IMR-90 (cell line): ENCODE measurements at places on chromosomes 2 and 18. TPM values are rescaled to one million over a fixed set of nuclear protein-coding genes. Genes with fewer than 3 reads are reported as not detected.

The OTOS gene
- total RNA-seq: not detected in 2 replicates

The FAM237A gene
- total RNA-seq: not detected in 2 replicates

The ALPI gene
- total RNA-seq: not detected in 2 replicates

The EVX2 gene
- total RNA-seq: not detected in 2 replicates

The ACOXL gene
- not detected in 2 replicates for total RNA-seq

The VIT gene
- total RNA-seq: under 0.01 TPM in 1 of 2 replicates, not detected in the other

The CHRND gene
- not detected in 2 replicates for total RNA-seq

The MDH1B gene
- total RNA-seq: 0.54 and 0.56 TPM in 2 replicates

The SERPINB10 gene
- not detected in 2 replicates for total RNA-seq

The CPLX4 gene
- not detected in 2 replicates for total RNA-seq

The GIGYF2 gene
- 52.5 and 66.0 TPM in 2 replicates for total RNA-seq

The PTPRN gene
- 4.4 and 5.2 TPM in 2 replicates for total RNA-seq

The NABP1 gene
- total RNA-seq: 57.7 and 141 TPM in 2 replicates

The FBXO15 gene
- 0.90 and 1.1 TPM in 2 replicates for total RNA-seq

DNA sequence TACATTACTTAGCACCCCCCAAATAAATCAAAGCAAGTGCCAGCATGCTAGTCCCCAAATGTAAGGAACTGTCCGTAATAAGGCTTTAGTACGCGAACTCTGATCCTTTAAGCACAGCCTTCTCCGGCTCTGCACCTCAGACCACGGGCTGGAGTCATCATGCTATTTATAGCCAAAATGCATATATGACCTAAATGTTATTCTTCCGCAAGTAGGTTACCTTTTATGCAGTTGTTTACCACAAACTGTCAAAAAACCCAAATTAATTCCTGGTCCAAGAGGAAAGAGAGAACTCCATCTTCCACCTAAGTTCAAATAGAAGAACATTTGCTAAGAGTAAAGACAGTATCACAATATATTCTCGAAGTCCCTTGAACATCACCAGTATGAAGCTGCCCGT, 42.7 kb downstream of the ZNF516 start:
- peak; percentile 67 for DNase-seq

GRCh38 chr18:12401881-12402280, 5.8 kb upstream of the PRELID3A start:
- no peak for DNase-seq

GRCh38 chr2:65999796-66000195, 435.1 kb upstream of the MEIS1 start:
- DNase-seq: no peak

- no peak for DNase-seq
Observed at GRCh38 chr2:161170958-161171932, 11.0 kb downstream of the TANK start.

- DNase-seq: no peak
Observed at GRCh38 chr18:25141399-25141798, 210.6 kb downstream of the ZNF521 start.

- no peak for DNase-seq
Observed at GRCh38 chr2:194332799-194333490, 1324.1 kb upstream of the SLC39A10 start.

DNA sequence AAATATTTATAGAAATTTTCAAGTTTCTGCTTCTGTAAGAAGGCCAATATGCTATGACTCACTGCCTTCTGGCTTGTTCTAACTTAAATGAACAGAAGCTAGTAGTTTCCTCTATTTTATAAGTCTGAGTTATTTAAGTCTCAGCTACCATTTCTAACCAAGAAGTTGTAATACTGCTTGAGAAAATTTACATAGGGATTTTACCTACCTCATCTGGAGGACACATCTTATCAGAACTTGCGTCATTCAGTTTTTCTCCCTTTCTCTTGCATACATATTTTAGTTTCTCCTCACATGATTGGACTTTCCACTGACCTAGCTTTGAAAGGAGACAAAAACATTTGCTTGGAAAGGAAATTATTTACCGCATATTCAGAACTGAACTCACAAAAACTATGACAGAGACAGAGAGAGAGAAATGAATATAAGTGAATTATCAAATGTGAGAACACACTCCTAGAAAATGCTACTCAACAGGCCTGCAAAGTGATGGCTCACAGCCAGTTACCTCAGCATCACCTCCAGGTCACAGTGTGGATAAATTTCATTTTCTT, 81.1 kb upstream of the CD302 start:
- DNase-seq: peak; percentile 70

- no peak for DNase-seq
Observed at GRCh38 chr18:78975292-78975691, 4.3 kb upstream of the SALL3 start.

DNA sequence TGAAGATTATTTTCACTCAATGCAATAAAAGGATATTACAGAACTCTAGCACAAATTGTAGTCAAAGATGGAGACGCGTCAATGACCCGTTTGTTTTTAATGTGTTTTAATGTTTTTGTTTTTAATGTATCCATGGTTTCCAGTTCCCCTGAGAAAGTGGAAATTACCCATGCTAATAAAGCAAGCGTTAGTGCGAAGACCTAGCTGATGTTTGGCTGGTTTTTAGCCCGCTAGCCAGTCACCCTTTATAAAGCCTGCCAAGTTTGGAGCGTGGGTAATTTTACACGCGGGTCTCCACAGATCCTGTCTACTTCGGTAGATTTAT, 430 bp upstream of the CHMP1B start:
- no peak for DNase-seq

- DNase-seq: no peak
Observed at GRCh38 chr2:214578442-214578841, 167.6 kb downstream of the VWC2L start.

- no peak for DNase-seq
Observed at GRCh38 chr18:63316612-63317555, 2.7 kb downstream of the BCL2 start.

GRCh38 chr2:1527153-1527992, 114.1 kb downstream of the TPO start:
- DNase-seq: no peak

DNA sequence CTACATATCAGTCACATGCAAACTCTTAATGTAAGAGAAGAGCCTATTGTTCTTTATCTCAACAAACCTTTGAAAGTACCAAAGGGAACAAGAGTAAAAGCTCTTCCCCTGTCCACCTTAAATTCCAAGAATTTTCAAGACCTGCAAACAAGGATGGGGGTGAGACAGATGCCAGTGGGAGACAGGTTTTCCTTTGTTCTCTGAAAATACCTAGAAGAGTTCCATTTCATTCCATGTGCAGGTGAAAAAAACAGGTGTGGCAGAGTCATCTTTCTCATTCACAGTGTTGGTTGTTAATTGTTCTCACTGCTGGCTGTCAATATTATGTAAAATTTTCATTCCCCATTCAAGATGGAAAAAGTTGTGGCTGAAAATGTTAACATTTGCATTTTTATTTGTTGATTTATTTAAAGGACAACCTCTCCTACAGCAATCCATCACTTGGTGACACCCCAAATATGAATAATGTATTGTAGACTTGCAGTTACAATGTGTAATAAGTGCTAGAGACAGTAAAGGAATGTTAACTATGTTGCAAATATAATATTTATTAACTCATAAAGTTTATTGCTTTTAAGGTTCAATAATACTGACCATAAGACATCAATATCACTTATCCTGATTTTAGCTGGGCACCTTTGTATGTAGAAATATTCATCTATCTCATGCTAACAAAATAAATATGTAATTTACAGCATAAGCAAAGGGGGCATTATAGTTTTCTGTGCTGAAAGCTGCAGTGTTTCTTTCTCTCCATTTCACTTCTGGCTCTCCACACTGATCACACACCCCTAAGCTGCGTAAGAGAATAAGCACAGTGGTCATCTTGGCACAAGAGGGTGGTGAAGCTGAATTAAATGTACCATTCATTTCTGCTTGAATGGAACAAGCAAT, 347.0 kb downstream of the KIAA1328 start:
- no peak for DNase-seq

DNA sequence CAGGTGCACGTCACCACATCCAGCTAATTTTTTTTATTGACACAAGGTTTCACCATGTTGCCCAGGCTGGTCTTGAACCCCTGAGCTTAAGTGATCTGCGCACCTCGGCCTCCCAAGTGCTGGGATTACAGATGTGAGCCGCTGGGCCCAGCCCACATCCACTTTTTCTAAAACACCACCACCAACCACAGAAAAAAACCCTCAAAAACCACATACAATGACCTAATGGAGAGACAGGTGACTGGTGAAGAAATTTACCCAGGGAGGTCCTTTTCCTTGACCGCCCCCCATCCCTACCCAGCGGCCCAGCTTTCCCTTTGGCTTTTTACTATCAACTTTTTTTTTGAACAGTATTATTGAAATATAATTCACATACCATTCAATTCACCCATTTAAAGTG, 47.9 kb downstream of the CACNB4 start:
- no peak for DNase-seq

- DNase-seq: no peak
Observed at GRCh38 chr2:151638191-151638933, 95.9 kb downstream of the NEB start.

GRCh38 chr2:3703757-3704355, 481 bp downstream of the DCDC2C start:
- no peak for DNase-seq

GRCh38 chr2:171531291-171531690, 9.0 kb downstream of the CYBRD1 start:
- peak; percentile 87 for DNase-seq

DNA sequence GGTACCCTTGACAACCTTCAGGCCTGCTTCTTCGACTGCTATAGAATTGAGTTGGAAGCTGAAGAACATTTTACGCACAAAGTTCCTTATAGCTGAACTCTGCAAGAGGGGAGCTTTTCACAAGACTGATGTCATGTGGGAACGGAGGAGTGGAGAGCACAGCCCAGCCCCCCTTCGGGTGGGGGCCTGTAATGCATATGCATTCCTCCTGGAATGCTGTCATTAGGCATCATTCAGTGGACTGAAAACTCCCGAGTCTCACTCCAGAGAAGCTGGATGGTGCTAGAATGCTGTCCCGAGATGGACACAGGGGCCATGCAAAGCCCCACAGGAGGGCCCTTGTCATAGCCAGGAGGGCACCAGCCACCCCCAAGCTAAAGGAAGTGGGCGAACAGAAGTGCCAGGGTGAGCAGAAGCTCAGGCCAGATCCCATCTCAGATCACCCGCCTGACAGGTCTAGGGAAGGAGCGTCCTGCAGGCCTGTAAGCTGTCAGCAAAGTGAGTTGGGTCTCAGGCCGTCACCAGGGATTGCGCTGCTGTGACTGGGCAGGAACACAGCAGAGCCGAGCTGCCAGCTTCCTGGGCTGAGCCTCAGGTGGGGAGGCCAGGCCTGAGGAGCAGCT, 43.8 kb upstream of the RBM44 start:
- DNase-seq: no peak
